ENCODE measurements at places on chromosomes 16 and 17.
A peak's percentile ranks its signal among the peaks of the same experiment; 100 is the strongest.

- DNase-seq = no peak
Observed at GRCh38 chr17:48611681-48612455, 1.1 kb upstream of the HOXB7 start.

DNA sequence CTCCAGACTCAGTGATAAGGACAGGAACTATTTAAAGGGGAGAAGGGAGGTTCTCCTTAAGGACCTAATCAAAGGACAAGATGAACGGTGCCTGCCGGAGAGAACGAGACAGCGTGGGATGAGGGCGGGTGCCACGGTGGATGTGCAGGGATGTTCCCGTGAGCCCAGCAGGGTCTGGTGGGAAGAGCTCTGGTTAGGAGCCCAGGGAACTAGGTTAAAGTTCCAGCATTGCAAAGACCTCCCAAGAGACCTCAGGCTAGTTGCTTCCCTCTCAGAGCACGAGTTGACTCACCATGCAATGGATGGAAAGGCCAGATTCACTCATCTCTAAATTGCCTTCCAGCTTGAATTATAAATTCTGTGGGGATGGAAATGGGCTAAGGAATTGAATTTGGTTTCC lies 14.7 kb downstream of the CCR7 start:
- no peak for DNase-seq

DNA sequence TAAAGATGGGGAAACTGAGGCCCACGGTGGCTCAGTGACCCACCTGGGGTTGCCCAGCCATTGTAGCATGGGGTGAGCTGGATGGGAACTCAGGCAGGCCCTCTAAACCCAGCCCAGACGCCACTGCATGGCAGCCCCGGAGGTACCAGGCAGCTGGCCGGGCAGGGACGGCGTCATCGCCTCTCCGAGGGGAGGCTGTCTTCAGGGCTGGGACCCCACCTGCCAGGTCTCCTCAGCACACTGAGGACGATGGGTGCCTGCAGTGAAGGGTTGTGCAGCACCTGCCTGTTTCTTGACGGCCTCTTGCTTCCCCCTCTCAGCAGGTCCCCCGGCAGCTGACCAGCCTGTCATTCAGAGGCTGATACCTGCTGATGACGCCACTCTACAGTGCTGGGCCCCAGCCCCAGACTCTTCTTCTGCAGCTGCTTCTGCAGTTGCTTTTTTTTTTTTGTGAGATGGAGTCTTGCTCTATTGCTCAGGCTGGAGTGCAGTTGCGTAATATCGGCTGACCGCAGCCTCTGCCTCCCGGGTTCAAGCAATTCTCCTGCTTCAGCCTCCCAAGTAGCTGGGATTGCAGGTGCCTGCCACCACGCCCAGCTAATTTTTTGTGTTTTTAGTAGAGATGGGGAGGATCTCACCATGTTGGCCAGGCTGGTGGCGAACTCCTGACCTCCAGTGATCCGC lies 24.7 kb downstream of the RNF213 start:
- no peak for DNase-seq

DNA sequence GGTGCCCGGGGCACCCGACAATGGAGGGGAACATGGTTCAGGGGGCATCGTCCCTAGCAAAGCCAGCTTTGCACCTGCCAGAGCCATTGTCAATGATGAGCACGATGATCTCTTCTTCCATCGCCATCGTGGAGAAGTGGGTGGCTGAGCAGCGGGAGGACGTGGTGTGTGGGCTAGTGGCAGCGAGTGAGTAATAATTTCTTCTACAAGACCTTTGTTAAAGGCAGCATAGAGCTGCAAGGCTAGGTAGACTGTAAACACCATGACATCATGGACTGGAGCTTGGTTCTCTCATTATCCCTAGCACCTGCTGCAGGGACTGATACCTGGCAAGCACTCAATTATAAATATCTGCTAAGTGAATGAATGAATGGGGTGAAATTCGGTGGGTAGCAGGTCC lies 6.7 kb upstream of the HEATR3 start:
- no peak for DNase-seq

GRCh38 chr17:1629504-1630310 lies 1.1 kb upstream of the SLC43A2 start:
- peak; percentile 78 for DNase-seq

GRCh38 chr17:69711541-69711940 lies 297.0 kb downstream of the MAP2K6 start:
- no peak for DNase-seq

- no peak for DNase-seq
Observed at GRCh38 chr17:76570457-76570856, 15.2 kb downstream of the ST6GALNAC2 start.

GRCh38 chr16:55623640-55624039 lies 32.1 kb upstream of the SLC6A2 start:
- DNase-seq = no peak

DNA sequence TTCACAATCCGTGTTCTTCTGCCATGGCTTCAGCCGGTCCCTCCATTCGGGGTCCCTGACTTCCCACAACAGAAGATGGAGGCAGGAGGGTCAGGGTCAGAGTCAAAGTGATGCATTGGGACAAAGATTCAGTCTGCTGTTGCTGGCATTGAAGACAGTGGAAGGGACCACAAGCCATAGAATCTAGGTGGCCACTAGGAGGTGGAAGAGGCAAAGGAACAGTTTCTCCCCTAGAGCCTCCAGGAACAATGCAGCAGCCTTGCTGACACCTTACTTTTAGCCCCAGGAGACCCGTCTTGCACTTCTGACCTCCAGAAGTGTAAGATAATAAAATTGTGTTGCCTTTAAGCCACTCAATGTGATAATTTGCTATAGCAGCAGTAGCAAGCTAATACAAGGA lies 55.9 kb downstream of the MFSD11 start:
- DNase-seq = no peak

DNA sequence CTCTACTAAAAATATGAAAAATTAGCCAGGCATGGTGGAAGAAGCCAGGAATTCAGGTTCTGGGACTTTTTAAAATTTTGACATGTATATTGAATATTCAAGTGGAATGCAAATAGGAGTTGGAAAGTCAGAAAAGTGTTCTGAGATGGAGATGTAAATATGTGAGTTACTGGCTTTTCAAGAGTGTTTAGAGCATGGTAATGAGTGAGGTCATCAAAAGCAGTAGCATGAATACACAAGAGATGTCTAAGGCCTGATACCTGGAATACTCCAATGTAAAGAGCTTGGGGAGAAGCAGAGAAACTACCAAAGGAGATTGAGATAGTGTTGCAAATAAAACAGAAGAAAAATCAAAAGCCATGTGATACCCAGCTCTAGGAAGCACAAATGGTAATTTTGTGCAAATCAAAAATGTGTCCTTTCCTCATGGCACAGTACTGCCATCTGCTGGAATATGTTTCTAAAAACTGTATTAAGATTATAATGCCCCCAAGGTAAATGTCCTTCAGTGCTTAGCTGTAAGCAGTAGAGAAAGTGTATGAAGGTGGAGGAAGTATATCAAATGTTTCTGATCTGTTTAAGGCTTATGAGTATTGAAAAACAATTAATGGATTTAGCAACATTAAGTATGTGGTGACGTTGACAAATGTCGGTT lies 908.4 kb downstream of the KCNJ18 start:
- no peak for DNase-seq

GRCh38 chr16:719815-720446 lies 1.0 kb upstream of the ANTKMT start:
- no peak for DNase-seq

DNA sequence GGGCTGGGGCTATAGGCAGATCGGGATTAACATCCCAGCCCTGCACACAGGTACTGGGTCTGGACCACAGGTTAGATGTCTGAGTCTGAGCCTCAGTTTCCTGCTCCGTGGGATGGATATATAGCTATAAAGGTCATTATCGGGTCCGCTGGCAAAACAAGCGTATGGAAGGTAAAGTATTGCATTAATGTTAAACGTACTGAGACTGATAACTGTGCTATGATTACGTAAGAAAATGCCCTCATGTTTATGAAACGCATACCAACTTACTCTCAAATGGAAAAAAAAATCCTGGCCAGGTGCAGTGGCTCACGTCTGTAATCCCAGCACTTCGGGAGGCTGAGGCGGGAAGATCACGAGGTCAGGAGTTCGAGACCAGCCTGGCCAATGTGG lies 135.2 kb downstream of the CCDC182 start:
- DNase-seq = no peak
